ENCODE measurements at places on chromosomes 16 and 17.

DNA sequence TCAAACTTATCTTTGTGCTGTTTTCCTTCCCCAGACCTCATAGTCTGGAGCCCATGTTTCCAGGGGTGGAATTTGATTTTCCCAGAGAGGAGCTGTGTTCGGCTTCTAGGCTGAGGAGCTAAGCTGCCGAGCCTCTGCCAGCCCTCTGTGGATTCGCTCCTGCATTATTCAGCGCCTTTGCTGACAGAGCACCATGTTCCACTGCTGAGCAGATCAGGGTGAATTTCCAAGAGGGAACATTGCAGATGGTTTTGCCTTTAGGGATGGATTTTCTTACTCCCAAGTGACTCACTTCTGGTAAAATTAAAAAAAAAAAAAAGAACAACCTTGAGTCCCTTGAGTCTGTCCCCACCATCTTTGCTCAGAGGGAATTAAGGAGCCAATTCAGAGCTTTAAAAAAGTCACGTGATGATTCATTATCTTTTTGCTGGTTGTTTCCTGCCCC, 229.5 kb downstream of the PRKCA start:
- no peak for DNase-seq
- no peak overlapping the region for H3K4me3 ChIP-seq
- H3K4me1 ChIP-seq = peaks cover 4% of the 10 kb centered on the region
- no peaks in the 10 kb centered on the region for H3K27me3 ChIP-seq

- H3K27ac ChIP-seq = no peak overlapping the region
- H3K4me3 ChIP-seq = no peak overlapping the region
- peaks cover 1% of the 10 kb centered on the region for H3K4me1 ChIP-seq
- no peaks in the 10 kb centered on the region for H3K36me3 ChIP-seq
- no peak for DNase-seq
Observed at GRCh38 chr16:79331066-79331465, 269.5 kb downstream of the MAF start.

DNA sequence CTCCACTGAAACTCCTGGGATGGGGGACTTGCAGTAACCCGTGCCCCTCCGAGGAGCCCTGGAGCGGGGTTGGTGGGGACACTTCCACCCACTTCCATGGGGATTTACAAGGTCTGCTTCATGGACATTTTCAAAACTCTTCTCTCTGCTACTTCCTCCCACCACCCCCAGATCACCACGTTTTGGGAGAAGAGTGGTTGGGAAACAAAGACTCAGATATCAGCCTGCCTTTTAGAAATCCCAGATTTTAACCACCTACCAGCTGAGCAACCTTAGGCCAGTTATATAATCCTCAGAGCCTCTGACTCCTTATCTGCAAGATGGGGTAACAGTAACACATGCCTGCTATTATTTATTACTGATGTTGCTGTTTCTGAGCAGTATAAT, 184.8 kb downstream of the CCDC182 start:
- peaks cover 3% of the 10 kb centered on the region for H3K4me1 ChIP-seq
- no peak overlapping the region for H3K4me3 ChIP-seq
- no peak overlapping the region for H3K27ac ChIP-seq

DNA sequence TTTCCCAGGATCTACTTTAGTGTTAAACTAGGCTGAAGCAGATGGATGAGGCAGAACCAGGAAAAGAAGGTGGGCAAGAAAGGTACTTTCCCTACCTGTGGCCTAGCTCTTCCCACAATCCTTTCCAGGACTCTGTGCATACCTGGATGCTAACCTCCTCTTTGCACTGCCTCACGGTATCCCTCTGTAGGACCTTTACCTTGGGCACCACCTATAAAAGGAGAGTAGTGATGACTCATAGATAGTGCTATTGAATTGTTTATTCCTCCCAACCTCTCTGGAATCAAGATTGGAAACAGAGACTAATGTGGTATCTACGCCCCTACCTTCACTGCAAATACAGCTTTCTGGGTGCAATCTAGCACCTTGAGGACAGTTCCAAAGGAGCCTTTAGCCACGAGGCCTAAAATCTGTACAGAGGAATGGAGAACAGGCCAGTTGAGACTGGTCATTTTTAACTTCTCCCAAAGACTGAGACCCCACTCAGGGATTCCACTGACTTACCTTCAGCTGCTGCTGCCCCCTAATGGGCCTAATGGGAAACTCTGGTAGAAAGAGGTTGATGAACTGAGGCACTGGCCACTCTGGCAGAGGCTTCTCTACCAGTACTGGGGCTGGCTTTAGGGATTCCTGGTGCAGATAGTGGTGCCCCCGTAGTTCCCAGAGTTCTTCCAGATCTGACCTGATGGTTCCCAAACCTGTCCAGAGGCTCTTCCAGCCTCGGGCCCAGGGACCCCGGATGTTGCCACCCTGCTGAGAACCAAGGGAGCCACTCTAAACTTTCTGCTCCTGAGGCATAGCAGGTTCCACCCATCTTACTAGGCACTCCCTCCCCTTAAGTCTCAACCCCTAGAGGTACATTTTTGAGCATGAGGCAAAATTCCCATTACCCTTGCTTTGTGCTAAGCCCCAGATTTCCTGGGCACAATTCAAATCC, 781 bp downstream of the RSKR start:
- no peak for DNase-seq
- no peaks in the 10 kb centered on the region for H3K4me1 ChIP-seq
- no peaks in the 10 kb centered on the region for H3K27me3 ChIP-seq
- no peak overlapping the region for H3K27ac ChIP-seq
- no peak overlapping the region for H3K4me3 ChIP-seq
- peaks cover 32% of the 10 kb centered on the region for H3K36me3 ChIP-seq

- no peak overlapping the region for H3K27ac ChIP-seq
- H3K36me3 ChIP-seq = no peaks in the 10 kb centered on the region
- H3K4me3 ChIP-seq = peak overlapping the region; percentile 83
- peaks cover 8% of the 10 kb centered on the region for H3K27me3 ChIP-seq
- H3K4me1 ChIP-seq = no peaks in the 10 kb centered on the region
- DNase-seq = no peak
Observed at GRCh38 chr16:77789085-77790008, 983 bp downstream of the VAT1L start.

GRCh38 chr16:66809765-66810164, 8.4 kb upstream of the TERB1 start:
- H3K4me3 ChIP-seq = no peak overlapping the region
- DNase-seq = no peak
- H3K27me3 ChIP-seq = no peaks in the 10 kb centered on the region
